DMS153 (cell line): ENCODE measurements at places on chromosomes 7 and 10.

DNA sequence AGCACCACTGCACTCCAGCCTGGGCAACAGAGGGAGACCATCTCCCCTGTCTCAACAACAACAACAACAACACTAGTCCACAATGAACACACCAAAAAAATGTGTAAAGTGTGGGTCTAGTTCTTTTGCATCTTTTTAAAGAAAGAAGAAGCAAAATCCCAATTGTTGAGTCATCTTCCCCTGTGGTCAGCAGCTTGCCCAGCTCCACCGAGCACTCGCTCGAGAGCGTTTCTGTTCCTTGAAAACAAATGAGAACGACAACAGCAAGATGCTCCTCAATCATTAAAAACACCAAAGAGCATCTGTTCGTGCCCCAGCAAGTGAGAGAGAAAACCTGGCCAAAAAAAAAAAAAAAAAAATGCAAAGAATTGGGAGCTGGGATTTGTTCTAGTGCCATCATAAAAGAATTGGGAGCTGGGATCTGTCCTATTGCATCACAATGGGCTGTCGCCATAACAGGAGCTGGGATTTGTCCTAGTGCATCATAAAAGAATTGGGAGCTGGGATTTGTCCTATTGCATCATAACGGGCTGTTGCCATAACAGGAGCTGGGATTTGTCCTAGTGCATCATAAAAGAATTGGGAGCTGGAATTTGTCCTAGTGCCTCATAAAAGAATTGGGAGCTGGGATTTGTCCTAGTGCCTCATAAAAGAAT is 118.1 kb downstream of the PTPRN2 start:
- DNase-seq, result no peak

DNA sequence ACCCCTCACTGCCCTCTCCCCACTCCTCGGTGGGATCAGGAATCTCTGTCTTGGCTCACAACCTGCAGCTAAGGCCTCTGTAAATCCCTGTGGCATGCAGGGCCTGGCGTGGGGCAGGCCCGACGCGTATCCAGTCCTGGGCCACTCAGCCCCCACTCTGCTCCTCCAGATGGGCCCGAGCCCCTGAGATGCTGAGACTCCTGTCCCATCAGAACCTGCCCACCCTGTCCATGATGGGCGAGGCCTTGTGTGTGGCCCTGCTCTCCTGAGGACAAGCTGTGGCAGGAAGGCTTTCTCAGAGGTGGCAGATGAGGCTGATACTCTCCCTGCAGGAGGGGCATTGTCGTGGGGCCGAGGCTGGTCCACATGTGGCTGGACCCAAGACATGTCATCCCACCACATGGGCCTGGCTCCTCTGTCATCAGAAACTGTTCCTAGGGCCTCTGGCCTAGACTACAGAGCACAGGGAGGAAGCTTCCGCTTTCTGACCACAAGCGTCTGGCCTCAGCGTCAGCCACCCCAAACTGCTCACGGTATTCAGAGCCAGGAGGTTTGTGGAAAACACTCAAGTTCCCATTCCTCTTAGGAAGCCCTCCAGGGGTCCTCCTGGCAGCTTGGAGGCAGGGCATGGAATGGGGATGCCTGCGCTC is 6.0 kb downstream of the ALOX5 start:
- DNase-seq, result no peak

- DNase-seq, result no peak
Measured at GRCh38 chr7:127882313-127882920, 148.8 kb downstream of the LRRC4 start.

DNA sequence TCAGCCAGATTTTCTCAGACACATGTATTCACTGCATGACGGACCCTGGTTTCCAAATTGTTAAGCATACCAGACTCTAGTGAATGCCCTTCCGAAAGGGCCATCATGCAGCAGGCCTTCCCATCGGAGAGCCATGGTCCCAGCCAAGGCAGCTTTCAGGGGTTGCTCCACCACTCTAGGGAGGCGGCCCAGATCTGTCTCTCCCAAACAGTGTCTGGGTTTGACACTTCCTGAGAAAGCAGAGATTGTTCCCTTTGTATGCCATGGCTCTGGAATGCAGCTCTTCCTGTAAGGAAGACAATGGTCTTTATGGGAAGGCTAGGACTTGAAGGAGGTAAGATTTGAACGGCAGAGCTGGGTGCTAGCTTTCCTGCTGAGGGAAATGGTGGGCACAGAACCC is 178.8 kb upstream of the BMPER start:
- no peak for DNase-seq

DNA sequence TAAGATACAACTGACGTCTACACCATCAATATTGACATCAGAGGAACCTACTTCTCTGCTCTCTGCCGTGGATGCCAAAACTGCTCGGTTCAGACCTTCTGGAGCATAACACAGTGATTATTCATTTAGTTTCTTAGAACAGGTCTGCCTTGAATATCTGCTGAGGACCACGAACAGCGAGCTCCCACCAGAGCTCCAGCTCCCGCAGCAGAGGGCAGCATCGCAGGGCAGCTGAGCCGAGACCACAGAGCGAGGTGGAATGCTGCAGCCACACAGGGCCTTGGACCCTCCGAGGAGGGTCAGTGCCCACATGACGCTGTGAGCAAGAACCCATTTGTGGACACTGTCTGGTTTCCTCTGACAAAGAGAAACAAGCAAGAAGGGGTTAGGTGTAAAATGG is 6.8 kb downstream of the VIPR2 start:
- no peak for DNase-seq

DNA sequence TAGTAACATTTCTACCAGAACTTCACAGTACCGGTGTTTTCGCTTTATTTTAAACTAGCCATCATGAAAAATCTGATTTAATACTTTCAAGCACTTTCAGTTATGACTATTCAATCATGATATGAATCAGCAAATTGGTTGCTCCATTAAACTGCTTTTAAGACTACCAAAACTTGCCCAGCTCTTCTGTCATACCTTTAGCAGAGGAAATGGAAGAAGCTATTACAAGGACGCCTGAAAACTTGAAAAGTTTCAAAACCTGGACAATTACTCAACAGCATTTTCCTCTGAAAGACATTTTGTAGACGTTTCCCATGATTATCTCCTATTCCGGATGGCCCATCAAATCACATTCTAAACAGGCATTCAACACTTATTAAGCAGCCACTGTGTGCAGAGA is 2.0 kb downstream of the JAZF1 start:
- DNase-seq, result no peak

DNA sequence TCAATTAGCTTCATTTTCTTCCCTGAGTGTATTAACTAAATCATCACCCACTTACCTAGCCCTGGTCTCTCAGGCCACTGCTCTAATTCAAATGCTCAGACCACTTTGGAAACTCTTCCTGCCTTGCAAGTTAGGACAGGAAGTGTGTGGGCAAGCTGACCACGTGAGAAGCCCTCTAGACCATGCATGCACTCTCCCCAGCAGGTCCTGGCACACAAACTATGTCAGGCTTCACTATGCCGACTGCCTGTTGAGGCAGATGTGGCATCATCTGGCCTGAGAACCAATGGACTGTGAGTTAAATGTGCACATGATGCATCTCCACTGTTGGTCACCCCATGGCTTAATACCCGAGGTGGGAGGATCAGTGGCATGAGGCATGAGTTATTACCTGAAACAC is 439.6 kb downstream of the GRID1 start:
- DNase-seq, result no peak

- DNase-seq, result no peak
Measured at GRCh38 chr10:124229989-124230634, 136.7 kb upstream of the CHST15 start.

DNA sequence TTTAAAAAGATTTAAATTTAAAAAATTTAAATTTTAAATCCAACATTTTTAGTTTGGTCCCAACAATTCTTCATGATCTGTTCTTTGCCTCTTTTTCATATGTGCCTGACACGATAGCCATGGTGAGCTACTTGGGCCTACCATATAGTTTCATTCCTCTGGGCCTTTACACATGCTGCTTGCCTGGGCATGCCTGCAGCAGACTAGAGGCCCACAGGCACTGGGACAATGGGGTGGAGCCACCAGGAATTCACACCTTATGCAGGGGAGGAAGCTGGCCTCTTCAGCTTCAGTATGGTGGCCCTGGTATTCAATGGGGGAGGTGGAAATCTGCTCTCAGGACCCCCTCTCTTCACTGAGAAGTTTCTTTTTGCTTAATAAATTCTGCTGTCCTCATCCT is 37.8 kb upstream of the ZNF365 start:
- no peak for DNase-seq

GRCh38 chr7:102908676-102909075 is 4.1 kb upstream of the LRRC17 start:
- DNase-seq, result no peak

GRCh38 chr7:38107486-38107893 is 70.6 kb upstream of the STARD3NL start:
- peak; percentile 66 for DNase-seq

DNA sequence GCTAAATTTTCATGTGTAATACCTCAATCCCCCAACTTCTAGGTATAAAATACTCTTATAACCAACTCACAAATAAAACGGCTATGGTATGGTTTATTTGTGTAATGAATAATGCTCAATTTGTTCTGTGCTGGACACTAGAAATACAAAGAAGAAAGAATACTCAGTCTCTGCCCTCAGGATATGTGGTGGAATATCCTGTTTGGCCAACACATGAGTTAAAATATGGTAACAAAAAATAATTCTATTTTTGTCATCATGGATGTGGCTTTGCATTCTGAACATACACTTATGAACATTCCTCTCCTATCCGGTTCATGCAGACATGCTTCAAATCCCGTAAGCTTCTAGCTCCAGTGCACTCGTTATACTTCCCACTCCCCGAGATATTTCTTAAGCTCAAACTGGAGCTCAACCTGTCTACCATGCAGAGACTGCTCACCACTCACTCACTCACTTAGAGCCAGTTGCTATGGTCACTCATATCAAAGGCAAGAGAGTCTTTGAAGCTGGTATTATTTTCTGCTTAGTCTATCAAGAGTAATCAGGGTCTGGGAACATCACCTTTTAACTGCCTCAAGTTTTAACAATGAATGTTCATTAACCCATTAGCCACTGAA is 53.8 kb upstream of the SLC16A12 start:
- no peak for DNase-seq

DNA sequence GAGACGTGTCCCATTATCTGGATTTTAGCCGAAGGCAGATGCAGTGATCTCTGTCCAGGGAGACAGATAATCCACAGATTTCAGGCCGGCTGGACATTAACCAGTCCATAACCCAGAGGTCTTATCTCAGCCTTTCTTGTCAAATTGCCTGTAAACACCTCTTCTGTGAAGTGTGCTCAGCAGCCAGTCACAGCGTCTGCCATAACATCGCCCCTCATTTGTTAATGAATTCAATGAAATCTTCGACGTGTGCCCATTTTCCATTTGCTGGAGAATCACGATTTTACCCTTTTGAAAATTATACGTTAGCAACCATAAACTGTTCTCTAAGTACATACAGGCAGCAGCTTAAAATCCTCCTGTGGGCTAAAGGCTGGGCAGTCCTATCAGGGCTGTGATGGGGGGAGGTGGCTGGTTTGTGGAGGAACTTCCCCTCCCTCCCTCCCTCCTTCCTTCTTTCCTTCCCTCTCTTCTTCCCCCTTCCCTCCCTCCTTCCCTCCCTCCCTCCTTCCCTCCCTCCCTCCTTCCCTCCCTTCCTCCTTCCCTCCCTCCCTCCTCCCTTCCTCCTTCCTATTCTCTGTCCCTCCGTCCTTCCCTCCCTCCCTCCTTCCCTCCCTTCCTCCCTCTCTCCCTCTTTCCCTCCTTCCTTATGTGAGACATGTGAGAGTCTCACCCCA is 26.6 kb upstream of the FAM20C start:
- no peak for DNase-seq

DNA sequence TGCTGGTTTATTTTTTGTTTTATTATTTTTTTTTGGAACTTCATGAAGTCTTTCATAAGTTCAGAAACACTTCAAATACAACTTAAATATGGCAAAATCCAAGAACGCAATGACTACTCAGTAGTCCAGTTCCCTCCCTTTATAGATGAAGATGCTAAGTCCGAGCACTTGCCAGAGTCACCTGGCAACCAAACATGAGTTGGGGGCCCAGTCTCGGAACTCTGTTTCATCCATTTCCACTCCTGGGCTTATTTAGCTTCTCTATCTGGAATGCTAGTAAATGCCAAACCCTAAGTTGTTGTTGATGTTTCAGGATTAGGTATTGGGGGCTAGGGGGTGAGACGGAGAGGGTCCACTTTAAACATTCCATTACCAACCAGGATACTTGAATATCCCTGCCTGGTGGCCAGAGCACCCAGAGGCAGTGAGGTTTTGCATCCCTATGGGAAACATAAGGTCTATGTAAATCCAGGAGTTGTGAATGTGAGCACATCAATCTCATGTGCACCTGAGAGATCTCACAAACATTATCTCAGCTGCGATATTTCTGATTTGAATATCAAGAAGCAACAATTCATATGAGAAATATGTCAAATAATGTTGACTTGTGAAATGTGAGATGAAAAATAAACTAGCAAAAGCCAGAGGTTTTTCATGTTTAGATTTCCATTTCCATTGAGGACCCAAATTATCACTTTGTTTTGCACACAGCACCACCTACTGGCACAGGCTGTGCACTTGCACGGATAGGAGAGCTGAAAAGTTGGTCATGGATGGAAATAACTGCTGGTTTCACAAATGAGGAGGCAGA is 129.3 kb downstream of the PKD1L1 start:
- peak; percentile 52 for DNase-seq

DNA sequence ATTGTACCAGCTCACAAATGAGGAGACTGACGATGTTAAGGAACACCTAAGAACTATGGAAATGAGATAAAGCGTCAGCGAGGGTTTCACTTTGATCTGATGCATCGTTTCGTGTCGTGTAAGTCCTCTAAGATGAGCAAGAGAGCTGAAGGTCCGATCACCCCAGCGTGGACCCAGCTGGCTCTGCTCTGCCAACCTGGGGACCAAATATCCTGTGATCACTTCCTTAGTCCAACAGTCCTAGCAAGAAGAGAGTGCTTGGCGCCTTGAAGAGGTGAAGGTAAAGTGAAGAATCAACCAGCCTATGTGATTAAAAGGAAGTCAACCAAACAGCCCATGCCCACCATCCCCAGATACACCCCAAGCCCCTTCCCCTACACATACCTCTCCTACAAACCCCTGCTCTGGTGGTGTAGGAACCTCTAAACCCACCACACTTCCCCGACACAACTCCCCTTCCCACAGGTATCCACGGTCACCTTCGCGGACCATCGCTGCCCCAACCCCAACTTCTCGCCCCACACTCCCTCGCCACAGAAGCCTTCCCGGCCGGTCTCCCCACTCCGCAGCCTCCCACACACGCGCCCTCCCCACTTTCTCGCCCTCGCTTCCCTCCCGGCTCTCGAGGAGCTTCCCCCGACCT is 722 bp downstream of the UPF2 start:
- no peak for DNase-seq
